Stimulated activated CD8-positive, alpha-beta memory T cell treated with anti-CD3 and anti-CD28 coated beads, Interleukin-15, amount 100 ng/mL, for 24 hours (primary cell): ENCODE measurements at places on chromosomes 1 and 21.

DNA sequence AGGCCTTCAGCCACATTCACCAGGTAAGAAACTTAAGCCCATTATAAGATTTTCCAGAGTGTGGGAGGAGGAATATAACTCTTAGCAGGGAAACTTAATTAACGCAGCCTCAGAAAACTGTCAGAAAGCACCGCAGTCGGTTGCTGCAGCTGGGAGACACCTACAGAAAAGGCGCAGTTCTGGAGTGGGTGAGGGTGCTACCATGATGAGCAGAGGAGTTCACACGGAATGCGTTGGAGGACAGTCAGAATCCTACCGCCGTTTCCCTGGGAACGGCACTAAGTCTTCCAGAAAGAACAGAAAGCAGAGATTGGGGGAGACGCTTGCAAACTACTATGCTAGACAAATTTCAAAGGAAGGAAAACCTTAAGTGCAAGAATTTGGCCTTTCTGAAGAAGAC is 6.4 kb downstream of the ACTN2 start:
- no peak for DNase-seq

DNA sequence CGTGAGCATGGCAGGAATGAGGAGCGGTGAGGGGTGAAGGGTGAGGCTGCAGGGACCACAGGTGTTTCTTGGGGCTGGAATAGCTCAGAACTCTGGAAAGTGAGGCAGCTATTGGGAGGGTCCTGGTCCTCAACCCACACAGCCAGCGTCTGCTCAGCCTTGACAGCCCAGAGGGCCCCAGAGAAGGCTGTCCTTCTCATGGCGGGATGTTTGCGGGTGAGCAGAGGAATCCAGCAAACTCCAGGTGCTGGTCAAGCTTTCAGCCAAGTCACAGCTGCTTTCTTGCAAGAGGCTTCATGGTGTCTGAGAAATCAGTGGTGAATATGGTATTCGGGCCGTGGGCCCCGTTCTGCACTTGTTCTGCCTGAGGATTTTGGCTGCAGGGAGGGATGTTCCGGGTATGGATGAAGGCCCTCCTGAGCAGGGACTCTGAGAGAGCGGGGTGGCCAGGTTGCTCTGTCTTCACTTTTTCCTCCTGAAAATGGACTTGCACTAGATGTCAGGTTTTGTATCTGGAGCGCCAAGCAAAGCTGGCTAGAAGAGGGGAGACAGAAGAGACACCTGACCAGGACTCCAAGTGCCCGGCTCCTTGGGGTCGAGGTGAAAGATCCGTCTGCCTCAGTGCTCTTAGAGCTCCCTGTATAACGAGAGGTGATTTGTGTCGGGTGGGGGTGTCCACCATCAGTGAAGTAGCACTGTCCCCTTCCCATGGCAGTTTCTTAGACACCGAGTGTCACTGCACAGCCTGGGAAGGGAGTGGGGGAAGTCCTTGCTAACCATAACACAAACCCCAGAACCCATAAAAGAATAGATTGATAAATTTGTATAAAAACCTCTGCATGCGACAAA is 139.9 kb downstream of the PEX14 start:
- DNase-seq: no peak

- no peak for DNase-seq
These were observed 20.8 kb upstream of the LAPTM5 start for GRCh38 chr1:30778154-30778978.

- DNase-seq: no peak
These were observed 38.4 kb downstream of the NFASC start for GRCh38 chr1:204909109-204909508.

GRCh38 chr1:217332431-217333065 is 298.3 kb downstream of the GPATCH2 start:
- DNase-seq: no peak

DNA sequence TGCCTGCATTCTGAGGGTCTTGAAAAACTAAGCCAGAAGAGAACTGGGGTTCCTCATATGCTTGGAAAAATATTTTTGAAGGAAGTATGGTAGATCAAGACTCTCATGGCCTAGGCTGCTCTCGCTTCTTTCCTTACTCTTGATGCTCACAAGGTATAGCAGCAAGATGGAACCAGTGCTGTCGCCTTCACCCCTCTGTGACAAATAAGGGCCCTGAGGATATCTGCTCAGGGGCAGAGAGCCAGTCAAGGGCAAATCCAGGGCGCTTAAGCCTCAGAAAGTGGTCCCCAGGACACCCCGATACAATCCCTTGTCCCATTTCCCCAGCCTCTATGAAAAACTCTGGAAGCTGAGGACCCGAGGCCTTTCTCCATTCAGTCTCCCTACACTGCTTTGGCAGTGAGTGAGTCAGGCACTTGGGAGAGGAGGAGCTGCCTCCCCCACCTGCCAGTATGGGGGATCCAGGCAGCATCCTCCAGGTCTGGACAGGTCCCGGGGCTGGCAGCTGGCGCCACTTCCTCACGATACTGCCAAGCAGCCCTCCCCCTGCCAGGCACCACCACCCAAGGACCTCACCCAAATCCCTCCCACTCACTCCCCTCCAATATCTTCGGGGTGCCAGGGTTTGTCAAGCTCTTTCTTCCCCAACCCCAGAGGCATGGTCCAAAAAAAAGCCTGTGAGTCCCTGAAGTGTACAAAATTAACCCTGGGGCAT is 1.3 kb downstream of the IGSF9 start:
- no peak for DNase-seq

DNA sequence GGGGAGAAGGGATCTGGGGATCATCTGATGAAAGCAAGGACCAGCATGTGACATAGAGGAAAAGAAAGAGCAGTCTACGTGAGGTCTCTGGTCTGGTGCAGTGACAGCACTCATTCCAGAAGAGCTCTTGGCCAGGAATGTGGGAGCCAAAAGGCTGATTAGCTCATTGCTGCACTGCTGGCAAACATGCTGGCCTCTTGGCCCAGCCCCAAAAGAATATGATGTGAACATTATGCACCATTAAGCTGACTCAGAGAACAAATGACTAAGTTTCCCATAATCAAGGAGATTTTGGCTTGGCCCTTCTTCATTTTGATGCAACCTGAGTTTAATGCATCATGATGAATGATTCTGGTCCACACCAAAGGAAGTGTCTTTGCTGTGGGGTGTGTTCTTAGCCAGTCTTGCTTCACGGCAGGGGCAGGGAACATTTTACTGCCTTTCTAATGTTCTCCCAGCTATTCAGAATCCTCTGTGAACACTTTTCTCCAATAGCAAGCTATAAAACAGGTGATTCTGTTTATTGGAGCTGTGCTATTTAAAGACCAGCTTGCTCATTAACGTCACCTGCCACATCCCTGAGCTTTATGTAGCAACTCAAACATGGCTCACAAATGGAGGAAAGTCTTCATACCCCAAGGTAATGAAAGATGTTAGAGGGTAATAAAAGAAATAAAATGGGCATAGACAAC is 55.1 kb downstream of the PCBP3 start:
- no peak for DNase-seq

- DNase-seq: no peak
These were observed 41.4 kb downstream of the YARS1 start for GRCh38 chr1:32775640-32776337.

DNA sequence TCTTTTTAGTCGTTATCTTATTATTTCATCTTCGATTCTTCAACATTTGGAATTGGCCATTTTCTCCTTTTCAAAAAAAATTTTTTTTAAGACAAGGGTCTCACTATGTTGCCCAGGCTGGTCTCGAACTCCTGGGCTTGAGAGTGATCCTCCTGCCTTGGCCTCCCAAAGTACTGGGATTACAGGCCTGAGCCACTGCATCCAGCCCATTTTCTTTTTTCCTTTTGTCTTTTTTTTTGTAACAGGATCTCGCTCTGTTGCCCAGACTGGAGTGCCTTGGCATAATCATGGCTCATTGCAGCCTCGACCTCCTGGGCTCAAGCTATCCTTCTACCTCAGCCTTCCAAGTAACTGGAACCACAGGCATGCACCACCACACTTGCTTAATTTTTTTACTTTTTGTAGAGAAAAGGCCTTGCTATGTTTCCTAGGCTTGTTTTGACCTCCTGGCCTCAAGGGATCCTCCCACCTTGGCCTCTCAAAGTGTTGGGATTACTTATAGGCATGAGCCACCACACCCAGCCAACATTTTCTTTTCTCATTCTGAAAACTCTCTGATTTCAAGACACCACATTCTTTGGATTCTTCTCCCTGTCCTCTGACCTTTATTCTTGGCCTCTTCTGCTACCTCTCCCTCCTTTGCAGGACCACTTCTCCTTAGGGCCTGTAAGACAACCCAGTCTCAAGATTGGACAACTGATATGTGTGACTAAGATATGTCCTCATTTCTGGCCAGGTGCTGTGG is 6.0 kb upstream of the MAP1LC3C start:
- DNase-seq: no peak

- no peak for DNase-seq
These were observed 38.3 kb downstream of the SPSB1 start for GRCh38 chr1:9331016-9331415.

DNA sequence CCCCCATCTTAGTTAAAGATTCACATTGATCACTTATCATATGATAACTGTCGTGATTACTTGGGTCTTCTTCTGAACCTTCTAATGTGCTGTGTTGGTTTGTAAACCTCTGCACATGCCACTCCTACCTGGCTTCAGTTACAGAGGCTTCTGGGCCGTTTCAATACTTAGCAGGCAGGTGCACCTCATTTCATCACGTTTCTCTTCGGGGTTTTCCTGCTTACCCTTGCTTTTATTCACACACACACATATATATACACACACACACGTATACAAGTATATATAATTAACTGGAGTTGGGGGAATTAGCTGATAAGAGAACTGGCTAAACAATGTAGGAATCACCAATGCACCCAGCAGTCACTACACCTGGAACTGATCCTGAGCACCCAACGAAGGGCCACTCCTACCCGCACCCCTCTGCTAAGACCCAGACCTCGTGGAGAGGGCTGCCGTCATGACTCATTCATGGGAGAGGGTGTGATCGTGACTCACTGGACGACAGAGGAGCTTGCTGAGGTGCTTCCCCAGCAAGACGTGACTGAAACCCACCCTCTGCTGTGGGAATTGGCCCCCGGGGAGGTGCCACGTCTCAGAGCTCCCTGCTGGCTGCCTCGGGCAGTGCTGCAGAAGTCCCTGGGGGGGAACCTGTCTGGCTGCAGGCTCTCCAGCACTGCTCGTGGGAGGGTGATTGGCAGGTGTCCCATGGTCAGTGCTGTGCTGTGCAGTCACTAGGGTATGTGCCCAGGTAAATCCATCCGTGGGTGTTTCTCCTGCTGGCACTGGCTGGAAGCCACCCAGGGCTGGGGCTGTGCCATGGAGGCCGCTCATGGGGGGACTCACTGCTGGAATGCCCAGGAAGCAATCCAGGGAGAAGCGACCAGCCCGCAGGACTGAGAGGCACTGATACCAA is 166.6 kb downstream of the DYRK1A start:
- DNase-seq: no peak

DNA sequence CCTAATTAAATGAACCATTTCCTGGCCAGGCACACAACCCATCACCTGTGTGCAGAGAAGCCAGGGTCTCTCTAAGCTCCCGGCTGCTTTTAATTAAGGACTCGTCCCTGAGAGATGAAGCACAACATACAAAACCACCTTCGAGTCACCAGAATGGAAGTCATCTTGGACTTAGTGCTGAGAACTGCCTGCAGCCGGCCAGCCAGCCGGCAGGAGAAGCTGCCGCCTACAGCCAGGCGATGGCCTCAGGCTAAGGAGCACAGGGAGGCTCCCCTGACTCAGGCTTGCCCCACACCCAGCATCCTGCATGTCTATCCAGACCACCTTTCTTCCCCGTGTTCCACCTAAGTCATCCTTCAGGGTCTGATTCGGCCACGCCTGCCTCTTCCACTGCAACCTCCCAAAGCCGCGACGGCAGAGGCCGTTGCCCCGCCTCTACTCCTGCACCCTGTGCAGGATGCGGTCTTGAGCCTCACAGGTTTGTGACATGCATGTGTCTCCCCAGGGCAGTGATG is 83.6 kb downstream of the SLC66A1 start:
- no peak for DNase-seq

- no peak for DNase-seq
These were observed 122.0 kb upstream of the ADGRL2 start for GRCh38 chr1:81678779-81679178.

- DNase-seq: no peak
These were observed 12.2 kb upstream of the IFI6 start for GRCh38 chr1:27684176-27684575.

DNA sequence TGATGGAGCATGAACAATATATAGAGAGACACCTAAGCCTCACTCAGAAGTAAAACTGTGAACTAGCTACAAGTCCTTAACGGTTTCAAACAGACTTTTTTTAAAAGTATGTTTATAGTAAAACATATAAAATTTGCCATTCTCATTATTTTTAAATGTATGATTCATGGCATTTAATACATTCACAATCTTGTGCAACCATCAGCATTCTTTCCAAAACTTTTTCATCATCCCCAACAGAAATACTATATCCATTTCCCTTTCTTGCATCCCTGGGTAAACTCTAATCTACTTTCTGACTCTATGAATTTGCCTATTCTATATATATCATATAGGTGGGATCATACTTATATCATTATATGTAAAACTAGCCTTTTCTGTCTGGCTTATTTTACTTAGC is 25.5 kb downstream of the EVI5 start:
- DNase-seq: no peak

DNA sequence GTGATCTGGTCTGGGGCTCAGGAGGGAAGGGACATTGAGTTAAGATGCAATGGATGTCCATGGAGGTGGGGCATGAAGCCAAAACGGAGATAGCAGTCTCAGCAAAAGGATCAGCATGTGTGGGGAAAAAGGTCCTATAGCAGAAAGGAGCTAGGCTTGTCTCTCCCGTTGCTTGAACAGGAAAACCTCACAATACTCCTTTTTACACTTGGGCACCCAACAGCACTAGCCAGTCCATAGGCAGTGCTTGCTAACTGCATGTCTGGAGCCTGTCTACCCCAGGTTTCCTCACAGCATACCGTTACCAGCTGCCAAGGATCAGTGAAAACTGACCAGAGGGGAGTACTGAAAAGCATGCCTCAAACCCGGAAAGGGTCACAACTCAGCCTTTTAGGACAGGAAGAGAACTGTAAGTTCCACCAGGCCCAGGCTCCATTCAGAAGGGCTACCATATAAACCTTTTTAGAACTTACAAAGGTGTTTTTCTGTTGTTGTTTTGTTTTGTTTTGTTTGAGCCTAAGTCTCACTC is 78.6 kb downstream of the JAK1 start:
- DNase-seq: no peak
